ENCODE measurements at places on chromosomes 6 and 20.

- no peak for DNase-seq
These were observed 167.4 kb upstream of the THBS2 start for GRCh38 chr6:169420912-169421543.

DNA sequence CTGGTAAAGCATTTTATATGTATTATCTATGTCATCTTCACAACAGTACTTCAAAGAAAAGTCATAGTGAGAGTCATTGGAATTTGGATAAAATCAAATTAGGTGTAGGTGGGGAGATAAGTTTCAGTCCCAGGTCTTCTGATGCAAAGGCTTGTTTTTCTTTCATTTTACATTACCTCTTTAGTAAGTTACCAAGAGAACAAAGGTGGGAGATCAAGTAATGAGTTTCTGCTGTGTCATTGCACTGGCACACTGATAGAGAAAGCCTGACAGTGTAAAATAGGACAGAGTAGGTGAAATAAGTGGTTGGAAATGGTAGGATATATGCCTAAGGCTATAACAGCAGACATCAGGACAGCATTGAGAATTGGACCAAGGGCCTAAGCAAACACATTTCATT lies 250.4 kb downstream of the NKAIN2 start:
- DNase-seq: no peak

GRCh38 chr6:35209081-35209480 lies 4.7 kb upstream of the SCUBE3 start:
- no peak for DNase-seq

DNA sequence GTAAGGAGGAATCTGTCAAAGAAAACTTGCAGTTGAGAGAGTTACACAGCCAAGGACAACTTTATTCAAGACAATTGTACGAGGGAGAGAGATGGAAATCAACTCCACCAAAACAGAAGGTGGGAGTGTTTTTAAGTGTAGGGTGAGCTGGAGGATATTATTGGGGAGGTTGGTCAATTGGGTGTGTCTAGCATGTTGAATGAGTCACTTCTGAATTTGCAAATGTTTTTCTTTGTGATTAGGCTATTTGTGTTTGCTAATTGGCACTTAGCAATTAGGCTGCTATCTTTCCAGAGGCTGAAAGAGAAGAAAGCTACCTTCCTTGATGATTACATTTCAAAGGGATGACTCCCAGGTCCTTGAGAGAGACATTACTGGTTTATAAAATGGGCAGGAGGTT lies 441.1 kb downstream of the MEI4 start:
- no peak for DNase-seq

DNA sequence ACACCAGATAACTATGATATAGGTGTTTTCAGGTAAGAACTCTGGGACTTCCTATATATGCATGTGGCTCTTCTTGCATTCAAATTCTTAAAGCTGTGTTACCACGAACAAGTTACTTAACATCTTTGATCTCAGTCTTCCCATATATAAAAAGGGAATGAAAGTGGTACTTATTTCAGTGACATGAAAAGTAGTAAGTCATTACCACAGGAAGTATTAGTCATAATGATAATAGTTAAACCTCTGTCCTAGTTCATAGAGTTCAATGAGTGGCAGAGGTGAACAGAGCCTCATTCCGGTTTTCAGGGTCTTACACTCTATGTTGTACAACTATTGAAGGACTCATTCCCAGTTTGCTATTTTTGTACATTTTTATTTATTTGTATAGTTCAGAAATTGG lies 237.0 kb downstream of the NKAIN2 start:
- no peak for DNase-seq

DNA sequence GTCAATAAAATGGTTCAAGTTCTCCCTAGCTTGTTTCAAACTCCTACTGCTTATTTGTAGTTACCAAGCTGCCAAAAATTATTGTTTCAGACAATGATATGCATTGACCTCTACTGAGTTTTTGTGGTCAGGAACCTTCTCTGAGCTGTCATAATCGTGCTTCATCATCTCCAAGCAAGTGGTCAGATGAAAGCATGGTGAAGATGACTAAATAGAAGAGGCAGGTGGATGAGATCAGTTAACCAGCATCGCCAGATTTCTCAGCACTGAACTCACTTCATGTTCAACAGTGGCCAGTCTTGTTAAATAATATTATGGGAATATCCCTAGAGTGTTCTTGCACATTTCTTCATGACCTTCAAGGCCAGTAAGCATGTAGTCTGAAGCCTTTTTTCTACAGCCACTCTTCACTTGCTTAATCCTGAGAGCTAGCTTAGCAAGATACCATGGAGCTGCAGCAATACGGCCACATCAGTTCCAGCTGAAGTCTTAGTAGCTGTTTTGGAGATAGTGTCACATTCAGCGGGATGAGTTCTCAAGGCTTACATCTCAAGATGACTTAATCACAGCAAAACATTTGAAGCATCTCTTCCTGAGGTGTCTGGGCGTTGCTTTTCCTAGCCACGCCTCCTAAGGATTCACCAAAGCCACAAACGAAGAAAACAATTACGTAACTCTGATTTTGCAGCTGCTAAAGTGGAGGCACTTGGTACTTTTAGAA lies 101.6 kb upstream of the TMEM30A start:
- DNase-seq: no peak

DNA sequence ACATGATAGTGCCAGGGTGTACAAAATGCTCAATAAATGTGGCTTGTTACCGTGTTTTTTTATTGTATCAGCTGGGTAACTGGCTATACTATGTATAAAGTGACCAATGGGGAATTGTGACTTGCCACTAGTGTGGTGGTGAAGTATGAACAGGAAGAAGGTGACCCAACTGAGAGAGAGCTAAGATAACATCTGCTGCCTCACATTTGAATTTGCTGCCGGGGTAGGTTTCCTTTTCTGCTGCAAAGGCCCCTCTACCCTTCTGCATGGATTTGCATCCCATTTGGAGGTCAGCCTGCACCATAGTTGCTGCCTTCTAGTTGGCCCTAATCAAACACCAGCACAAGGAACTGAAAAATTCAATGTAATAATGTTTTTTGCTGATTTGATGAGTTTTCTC lies 24.1 kb downstream of the IL17A start:
- DNase-seq: no peak

DNA sequence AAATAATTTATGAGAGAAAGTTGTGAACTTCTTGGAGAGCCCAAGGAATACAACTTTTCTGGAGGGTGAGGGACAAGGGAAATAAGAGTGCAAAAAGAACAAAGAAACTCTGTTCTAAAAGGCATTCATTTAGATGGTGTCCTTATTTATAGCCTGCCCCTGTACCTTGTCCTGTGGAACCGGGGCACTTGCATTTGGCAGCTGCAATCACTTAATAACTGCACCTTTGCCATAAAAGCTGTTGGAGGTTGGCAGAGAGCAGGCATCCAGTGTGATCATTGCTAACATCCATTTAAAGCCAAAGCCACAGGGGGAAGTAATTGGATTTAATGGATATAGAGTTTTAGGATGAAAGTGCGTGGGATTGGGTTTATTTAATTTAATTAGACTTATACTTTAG lies 50.8 kb upstream of the SGK1 start:
- DNase-seq: no peak

DNA sequence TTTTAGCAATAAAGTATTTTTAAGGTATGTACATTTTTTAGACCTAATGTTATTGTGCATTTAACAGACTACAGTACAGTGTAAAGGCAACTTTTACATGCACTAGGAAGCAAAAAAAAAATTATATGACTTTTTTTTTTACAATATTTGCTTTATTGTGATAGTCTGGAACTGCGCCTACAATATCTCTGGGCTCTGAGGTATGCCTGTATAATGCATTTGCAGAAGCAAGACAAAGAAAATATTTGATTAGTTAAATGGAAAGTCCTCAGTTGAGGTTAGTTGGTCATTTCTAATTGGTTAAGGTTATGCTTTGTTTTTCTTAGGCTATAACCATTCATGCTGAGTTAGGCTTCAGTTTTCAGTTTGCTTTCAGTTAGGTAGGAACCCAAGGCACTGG lies 46.9 kb upstream of the SMAP1 start:
- no peak for DNase-seq

- no peak for DNase-seq
These were observed 240.8 kb downstream of the PLCB1 start for GRCh38 chr20:8372824-8373380.

- DNase-seq: no peak
These were observed 125.3 kb downstream of the PDSS2 start for GRCh38 chr6:107334026-107334425.

DNA sequence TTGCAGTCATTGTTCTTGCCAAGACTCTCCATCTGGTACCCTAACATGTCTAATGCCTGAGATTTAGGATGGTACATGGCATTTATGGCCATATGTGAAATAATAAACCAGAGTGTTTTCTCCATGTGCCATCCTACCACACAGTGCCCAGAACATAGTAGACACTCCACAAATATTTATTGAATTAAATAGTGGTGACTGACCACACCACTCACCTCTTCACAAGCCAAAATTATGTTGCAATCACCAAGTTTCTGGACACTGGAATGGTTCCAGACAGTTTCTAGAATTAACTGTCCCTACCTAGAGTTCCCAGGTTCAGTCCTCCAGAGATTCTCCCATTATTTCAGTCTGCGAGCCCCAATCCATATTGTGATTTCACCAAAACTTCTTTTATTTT lies 427.3 kb downstream of the KIF16B start:
- no peak for DNase-seq

DNA sequence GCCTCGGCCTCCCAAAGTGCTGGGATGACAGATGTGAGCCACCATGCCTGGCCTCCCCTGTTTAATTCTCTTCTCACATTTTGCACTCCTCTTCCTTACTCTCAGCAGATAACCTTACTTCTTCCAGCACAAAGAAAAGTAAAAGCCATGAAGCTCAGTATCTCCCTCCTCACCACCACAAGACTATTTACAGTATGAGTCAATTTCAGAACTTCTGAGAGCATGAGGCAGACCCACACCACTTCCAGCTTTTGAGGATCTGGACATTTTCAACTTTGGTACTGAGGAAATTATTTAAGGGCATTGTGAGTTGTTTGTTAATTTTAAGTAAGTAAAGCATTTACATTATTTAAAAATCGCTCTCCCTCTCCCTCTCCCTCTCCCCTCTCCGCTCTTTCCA lies 8.0 kb upstream of the SNX3 start:
- DNase-seq: no peak

GRCh38 chr6:146595972-146596731 lies 2.6 kb upstream of the ADGB start:
- no peak for DNase-seq

DNA sequence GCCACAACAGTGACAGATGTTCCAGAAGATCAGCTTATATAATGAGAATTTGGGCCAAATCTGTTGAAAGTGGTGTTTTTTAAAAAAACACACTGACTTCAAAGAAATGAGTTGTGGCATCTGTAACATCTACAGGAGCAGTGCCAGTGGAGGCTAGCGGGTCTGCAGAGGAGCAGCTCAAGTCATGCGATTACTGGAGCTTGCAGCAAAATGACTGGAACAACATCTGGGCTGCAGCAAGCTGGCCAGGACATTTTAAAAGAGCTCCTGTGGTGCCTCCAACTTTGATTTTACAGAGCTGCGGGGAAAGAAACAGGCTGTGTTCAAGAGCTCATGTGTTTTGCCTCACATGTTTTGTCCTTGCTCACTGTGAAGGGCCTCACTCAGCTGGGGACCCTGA lies 57.2 kb downstream of the TBX18 start:
- no peak for DNase-seq

DNA sequence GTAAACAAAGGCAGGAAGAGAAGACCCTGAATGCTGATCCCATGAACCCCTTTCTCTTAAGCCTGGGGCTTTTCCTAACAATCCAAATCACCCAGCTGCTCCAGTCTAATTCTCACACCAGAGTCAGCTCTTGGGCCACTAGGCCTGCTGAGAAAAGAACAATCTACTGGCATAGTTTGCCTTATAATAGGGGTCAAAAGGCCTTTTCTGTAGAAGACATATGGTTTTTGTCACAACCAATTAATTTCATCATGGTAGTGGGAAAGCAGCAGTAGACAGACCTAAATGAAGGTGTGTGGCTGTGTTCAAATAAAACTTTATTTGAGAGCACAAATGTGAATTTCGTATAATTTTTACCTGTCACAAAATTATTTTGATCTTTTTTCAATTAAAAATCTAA lies 994.7 kb upstream of the EPHA7 start:
- DNase-seq: no peak

DNA sequence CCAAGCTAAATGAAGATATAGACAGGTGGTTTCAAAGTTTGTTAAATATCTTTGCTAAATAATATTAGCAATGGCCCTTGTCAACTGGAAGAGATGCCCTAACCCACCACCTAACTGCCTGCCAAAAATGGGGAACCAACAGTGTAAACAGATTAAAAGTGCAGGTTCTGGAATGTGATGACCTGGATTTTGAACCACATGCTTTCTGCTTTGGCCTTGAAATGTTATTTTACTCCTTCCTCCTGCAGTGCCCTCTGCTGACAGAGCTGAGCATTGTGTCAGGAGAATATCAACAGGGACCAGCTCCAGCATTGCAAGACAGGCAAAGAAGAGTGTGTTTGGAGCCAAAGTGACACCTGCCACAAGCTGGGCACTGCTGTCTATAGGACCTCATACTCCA lies 226.6 kb downstream of the MYLK4 start:
- DNase-seq: no peak

GRCh38 chr6:8499540-8499939 lies 64.2 kb upstream of the SLC35B3 start:
- DNase-seq: no peak

DNA sequence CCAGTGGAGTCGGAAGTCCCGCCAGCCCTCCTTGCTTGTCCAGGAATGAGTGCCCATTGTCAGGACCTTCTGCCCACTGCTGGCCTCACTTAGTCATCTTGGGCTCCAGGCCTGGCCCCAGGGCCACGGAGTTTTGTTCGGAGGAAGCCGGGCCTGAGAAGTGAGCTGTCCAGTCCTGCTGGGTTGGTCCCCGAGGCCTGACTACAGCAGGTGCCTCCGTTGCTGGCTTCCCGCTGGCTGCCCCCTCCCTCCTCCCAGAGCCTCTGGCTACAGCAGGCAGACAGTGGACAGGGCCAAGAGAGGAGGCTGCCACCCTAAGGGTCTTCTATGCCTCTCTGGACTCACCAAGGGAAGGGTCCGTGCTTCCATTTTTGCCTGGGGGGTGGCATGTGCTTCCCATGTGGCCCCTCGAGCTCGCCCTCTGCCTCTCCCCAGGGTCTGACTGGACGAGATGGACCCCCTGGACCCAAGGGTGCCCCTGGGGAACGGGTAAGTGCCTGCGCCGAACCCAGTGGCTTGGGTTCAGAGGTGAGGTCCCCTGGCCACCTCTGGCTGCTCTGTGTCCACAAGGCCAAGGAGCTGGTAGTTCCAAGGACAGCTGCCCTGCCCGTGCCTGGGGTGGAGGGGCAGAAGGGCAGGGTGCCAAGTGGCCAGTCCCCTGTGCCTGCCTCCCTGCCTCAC lies 2.8 kb downstream of the COL9A3 start:
- DNase-seq: no peak

- DNase-seq: no peak
These were observed 12.0 kb upstream of the RAET1E start for GRCh38 chr6:149909701-149910470.

DNA sequence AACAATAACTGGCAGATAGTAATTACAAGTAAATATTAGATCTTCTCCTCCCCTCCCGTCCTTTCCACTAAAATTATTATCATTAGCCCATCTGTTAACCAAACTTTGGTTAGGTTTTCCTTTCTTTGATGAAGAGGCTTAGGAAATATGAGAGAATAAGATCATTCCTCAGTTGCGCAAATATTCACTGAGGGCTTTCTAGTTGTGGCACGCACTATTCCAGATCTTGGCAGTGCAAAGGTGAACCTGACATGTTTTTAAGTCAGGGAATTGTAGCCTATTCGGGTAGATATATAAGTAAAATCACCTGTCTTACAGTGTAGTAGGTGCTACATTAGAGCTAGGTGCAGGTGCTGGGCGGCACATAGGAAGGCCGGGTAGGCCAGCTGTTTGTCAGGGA lies 31.1 kb downstream of the RNF217 start:
- DNase-seq: no peak

GRCh38 chr6:169409742-169410312 lies 156.2 kb upstream of the THBS2 start:
- DNase-seq: no peak
